Pancreas (tissue), 10 donors: ENCODE measurements at places on chromosomes 5 and 9.

DNA sequence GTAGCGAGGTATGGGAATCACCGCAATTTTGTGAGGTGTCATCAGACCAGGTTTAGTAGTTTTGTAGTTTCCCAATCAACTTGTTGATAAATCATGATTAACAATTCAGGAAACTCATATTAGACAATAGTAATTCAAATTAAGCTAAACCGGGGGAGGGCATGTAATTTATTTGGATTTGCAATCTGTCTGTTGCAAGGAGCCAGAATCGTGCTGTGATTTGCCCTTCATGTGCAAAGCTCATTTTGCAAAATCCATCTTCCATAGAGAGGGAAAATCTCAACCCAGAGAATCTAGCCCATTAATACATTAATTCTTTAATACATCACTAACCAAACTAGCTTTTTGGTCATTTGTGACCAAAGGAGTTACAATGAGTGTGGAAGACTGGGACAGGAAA, 164.7 kb upstream of the TRPM3 start:
- no peak for DNase-seq

DNA sequence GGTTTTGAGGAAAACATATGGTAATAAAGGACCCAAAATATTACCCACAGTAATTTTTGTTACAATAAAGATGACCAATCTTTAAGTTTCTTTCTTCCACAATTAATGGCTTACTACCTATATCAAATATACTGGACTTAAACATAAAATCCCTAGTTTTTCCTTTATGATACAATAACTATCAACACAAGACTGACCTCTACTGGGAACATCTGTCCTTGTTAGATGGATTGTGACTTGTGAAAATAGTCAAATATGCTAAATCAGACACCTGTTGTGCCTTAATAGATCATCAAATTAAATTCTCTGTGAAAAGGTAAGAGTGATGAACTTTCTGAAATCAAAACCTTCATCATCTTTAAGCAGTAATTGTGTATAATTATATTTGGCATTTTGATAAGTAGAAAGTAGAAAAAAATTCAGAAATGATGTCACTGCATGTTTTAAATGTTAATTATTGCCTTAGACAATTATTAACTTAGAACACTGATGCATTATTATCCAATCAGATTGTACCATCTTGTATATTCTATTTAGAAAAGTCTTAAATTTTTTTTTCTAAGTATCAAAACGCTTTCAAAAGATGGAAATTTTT, 113.6 kb downstream of the DEPDC1B start:
- no peak for DNase-seq

DNA sequence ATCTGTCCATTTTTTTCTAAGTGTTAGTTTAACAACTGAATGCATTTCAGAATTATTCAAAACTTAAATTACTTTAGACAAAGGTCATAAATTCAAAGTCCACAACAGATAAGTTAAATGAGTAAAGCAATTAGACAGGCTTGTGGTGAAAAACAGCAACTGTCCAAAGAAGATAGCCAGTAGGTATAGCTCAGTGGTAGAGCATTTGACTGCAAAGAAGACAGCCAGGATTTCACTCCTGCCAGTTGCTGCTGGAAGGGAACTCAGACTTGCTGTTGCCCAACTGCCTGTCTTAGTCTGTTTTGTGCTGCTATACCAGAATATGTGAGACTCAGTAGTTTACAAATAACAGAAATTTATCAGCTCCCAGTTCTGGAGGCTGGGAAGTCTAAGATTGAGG, 10.0 kb downstream of the FANCC start:
- DNase-seq, result no peak

- DNase-seq, result no peak
Observed at GRCh38 chr5:36272136-36272690, 29.5 kb downstream of the RANBP3L start.

GRCh38 chr9:129191234-129191633, 13.2 kb upstream of the IER5L start:
- DNase-seq, result no peak

DNA sequence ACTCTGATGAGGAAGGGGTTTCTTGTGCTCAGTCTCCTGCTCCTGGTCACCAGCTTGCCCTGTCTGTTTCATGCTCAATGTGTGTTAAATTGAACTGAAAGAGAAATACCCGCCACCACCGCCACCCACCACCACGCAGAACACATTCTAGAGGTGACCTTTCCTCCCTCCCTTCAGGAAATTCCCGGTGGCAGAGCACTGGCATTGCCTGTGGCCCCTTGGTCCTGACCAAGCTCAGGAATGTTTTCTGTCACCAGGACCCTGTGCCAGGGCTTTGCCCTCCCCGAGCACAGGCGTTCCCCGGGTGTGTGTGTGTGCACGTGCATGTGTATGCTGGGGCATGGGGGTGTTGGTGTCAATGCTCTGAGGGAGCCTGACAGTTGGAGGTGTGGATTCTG, 10.2 kb upstream of the SLC25A51 start:
- no peak for DNase-seq

GRCh38 chr9:12973710-12974109, 198.9 kb downstream of the LURAP1L start:
- DNase-seq, result no peak

DNA sequence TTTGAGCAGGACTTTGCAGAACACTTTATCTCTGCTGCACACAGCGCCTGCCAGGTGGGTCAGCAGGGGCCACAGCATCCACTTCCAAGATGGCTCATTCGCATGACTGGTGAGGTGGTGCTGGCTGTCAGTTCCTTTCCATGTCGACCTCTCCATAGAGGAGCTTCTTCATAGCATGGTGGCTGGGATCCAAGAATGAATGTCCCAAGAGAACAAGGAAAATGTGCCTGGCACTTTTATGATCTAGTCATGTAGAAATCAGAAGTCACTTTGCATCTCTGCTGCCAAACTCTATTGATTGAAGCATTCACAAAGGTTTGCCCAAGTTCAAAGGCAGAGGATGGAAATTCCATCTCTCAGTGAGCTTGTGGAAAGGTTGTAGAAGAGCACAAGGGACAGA, 85.0 kb downstream of the GALNT10 start:
- DNase-seq, result no peak
